ENCODE measurements at places on chromosomes 3 and 15.

DNA sequence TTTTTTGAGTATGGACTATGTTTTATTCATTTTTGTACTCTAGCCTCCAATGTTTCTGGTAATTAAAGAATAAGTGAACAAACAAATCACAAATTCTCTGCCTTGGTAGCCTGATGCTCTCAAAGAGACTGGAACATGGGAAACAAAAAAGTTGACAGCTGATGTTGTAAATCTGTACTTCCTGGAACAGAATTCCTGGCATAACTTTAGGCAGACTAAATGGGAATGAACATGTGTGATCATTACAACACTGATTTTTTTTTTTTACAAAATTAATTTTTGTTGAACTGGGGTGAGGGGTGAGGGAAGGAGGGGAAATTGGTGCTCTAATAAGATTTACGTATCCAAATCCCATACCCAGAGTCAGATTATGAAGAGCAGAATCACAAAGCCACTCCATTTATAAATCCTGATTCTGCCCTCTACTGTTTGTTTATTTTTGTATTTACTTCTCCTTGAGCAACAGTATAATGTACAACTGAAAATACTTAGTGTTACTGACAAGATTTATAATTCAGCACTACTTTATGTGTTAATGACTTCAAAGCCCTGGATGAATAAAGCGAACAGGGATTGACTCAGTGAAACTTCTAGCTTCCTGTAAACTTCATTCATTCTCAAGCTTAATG, 165.0 kb downstream of the FRMD5 start:
- no peak overlapping the region for H3K4me3 ChIP-seq
- no peaks in the 10 kb centered on the region for H3K36me3 ChIP-seq
- H3K4me1 ChIP-seq, result peaks cover 13% of the 10 kb centered on the region

DNA sequence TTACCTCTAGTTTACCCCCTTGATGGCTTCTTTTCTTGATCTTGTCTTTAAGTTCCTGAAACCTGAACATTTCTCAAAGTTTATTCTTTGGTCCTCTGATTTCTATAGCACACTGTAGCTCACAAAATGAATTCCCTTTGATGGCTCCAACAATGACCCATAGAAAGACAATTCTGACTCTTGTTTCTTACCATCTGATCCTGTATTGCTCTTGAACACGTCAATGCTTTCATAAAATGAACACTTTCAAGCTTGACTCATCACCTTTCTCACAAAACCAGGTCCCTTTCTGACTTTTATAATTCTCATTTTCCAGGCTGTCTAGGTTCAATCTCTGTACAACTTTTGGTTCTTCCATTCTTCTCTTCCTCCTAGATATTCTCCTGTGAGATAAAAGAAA, 5.7 kb upstream of the GAP43 start:
- H3K27me3 ChIP-seq, result no peaks in the 10 kb centered on the region
- DNase-seq, result no peak
- H3K4me3 ChIP-seq, result no peak overlapping the region

DNA sequence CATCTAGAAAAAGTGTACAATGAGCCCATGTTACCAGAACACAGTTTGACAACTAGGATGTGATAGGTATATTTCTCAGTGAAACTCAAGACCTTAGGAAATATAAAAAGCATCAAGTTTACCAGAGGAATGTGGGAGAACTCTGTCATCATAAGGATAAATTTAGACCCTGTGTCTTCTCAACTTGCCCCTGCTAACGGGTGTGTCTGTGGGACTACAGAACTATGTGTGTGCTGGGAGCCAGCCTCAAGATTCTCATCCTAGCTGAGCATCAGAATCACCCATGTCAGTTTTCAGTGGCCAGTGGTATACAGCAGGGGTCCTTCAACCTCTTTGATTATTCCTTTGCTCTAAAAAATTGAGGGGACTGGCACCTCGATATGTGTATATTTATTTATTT, 393.3 kb downstream of the PLCL2 start:
- DNase-seq, result no peak
- no peaks in the 10 kb centered on the region for H3K27me3 ChIP-seq
- no peak overlapping the region for H3K27ac ChIP-seq
- no peak overlapping the region for H3K4me3 ChIP-seq
- no peaks in the 10 kb centered on the region for H3K36me3 ChIP-seq

DNA sequence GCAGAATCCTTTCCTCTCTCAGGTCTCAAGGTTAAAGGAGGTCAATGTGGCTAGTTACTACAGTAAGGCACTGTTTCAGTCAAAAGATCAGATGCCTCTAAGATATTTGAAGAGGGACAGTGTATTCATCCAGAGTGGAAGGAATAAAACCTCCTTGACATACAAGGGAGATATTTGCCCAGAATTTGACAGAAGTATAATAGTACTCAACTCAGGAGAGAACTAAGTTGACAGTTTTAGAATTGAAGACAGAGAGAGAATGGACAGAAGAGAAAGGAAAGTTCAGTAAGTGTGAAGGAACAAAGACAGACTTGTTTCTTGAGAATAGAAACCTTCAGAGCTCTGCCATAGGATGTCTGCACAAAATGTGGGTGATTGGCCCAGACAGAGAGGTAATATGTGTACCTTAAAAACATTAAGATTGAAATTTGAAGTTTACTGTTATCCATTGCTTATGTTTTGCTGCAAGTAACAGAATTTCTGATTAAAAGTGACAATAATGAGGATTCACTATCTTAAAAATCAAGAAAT, 507.1 kb downstream of the IGSF11 start:
- no peak overlapping the region for H3K4me3 ChIP-seq
- no peak for DNase-seq
- H3K27me3 ChIP-seq, result no peaks in the 10 kb centered on the region
- H3K27ac ChIP-seq, result no peak overlapping the region
- no peaks in the 10 kb centered on the region for H3K36me3 ChIP-seq

GRCh38 chr3:60323651-60324050, 927.6 kb downstream of the FHIT start:
- no peaks in the 10 kb centered on the region for H3K27me3 ChIP-seq
- H3K27ac ChIP-seq, result no peak overlapping the region
- H3K36me3 ChIP-seq, result no peaks in the 10 kb centered on the region

DNA sequence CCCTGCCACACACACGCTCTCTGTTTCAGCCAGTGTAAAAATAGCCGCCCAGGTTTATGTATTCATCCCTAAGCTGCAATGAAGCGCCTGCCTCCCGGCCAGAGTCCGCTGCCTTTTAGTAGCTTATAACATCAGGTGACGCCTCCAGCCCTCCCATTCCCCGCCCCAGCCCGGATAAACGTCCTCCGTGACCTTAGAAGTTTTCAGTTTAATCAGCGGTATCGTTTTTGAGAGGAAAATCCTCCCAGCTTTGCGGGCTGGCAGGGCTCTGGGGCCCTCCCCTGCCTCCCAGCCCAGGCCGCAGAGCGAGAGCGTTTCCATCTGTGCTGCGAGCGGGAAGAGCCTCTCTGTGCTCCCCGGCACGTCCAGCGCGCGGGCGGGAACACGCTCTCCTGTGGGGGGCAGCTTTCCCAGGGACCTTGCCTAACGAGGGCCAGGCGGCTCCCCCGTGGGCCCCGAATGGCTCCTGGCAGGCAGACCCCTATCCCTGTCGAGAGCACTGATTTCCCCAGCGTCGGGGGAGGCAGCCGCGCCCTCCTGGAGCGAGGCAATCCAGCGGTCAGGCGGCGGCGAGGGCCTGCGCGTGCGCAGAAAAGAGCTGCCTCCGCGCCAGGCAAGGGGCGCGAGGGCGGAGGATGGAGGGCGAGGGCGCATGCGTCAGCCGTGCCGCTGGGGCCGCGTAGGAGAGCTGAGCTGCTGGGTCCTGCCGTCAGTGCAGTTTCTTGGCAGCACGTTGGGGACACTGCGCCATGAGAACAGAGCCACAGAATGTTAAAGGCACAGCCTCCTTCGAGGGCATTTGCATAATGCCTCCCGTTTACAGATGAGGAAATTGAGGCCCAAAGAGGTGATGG, 71.1 kb downstream of the CCNL1 start:
- H3K27me3 ChIP-seq, result no peaks in the 10 kb centered on the region
- peak; percentile 96 for DNase-seq
- H3K36me3 ChIP-seq, result no peaks in the 10 kb centered on the region
- peak overlapping the region; percentile 67 for H3K4me3 ChIP-seq
- peak overlapping the region; percentile 99 for H3K27ac ChIP-seq

GRCh38 chr15:81914734-81915256, 131.0 kb downstream of the MEX3B start:
- DNase-seq, result no peak
- H3K36me3 ChIP-seq, result no peaks in the 10 kb centered on the region
- no peaks in the 10 kb centered on the region for H3K27me3 ChIP-seq
- no peak overlapping the region for H3K27ac ChIP-seq

DNA sequence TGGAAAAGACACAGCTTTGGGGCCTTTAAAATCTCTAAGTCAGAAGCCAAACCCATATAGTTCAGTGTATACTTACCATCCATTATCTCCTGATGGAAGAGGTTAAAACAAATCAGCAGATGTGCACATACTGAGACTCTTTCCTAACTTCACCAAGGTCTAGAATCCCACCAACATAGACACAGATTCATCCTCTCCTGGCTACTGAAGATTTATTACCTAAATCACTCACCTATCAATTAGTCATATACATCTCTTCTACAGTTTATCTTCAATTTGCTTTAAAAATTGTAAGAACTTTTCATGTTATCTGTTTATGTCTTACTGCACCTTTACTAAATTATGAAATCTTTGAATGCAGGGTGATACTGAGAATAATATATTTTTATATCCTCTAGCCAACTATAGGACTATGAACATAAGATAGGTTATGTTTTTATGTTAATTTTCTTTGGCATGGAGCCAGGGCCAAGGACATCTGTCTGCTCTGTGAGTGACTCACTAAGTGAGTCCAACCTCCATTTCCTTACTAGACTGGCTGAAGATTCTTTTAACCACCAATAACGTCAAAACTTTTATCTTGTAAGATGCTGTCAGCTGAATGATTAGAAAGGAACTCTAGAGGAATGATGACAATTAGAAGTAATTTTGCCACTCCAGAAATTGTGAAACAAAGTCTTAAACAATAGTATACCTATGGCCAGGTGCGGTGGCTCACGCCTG, 397.6 kb downstream of the FOXP1 start:
- peaks cover 5% of the 10 kb centered on the region for H3K4me1 ChIP-seq
- no peak overlapping the region for H3K4me3 ChIP-seq
- no peak overlapping the region for H3K27ac ChIP-seq
- no peaks in the 10 kb centered on the region for H3K27me3 ChIP-seq
- DNase-seq, result no peak
